GF-D8 (cell line): ENCODE measurements at places on chromosomes 3 and 15.

DNA sequence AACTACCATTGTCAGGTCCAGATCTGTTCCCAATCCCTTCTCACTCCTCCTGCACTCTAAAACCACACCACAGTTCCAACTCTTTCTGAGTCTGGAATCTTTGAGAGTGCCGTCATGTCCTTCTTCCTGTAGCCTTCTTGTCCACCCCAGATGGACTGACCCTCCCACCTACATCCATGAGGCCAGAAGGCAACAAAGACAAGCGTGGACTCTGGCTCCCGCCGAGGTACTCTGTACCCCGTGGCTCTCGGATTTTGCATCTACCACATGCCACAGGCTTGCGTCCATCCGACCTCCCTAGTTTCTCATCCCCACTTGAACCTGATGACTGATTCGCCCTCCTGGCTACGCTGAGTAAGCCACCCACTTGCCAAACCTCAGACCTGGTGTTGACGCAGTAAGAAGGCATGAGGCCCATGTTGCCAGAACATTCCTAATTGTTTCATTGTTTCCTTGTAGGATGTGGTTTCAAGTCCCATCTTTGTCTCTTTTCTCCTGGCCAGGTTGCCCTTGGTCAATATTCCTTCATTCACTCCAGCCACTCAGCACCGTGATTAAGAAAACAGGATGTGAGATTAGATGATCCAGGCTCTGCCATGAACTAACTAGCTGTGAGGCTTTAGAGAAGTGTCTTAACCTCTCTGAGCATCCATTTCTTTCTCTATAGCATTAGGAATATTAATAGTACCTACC is 1.1 kb upstream of the ZBTB38 start:
- DNase-seq = no peak

DNA sequence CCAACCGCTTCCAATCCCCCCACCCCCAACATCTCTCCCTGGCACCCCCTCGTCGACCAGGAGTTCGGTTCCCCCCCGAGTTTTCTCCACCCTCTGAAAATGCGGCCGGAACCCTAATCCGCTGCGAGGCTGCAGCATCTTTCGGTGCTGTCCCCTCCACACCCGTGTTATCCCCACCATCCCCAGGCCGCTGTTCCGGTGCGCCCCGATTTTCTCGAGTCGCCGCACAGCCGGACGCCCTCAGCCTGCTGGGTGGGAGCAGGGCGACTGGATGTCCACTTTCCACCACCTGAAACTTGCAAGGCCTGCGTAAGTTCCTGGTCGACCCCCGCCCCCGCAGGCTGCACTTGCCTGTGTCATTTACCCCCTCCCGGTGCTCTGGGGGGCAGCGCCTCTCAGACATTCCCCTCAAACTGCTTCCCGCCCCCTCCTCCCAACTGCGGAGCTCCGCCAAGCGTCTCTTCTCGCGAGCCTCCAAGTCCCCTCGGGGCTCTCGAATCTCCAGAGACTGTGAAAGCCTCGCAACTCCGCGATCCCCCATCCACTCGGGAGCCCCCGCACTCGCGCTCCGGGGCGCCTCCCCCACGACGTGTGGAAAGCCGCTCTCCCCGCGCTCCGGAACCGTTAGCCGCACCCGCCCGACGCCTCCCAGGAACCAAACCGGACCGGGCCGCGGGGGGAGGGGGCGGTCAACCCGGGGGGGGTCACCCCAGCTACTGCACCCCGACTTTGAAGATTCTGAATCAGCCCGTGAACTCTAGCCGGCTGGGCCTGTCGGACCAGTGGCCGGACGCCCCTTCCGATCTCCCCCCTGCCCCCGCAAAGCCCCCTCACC is 566 bp downstream of the ETV5 start:
- DNase-seq = no peak

DNA sequence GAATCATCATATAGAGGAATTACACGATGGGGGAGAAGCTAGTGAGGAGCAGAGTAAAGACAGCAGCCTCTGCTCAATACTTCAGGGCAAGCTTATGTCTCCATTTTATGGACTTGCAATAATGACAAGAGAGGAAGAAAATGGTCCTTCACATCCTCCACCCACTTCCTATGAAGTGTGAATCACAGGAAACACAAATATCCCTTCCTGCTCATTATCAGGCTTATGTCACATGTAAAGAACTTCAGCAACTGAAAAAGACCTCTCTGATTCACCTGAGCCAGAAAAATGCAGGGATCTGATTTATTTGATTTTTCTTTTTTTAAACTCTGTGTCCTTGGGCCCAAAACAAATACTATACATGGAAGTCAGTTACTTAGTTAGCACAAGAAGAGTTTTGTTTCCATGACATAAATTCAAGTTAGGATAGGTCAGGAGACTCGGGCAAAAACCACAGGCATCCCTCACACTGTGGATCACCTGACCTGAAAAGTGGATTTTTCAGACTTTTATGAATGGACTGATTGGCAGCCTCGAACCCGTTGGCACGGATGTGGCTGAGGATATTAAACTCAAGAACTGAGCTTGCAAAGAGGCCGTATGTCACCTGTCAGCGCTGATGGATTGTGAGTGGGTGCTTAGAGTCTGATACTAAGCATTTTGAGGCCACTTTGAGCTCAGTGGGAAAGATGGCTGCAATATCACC is 620.8 kb upstream of the MDFIC2 start:
- DNase-seq = no peak

GRCh38 chr15:35980719-35981118 is 434.8 kb upstream of the DPH6 start:
- no peak for DNase-seq

- no peak for DNase-seq
Measured at GRCh38 chr3:141926929-141927328, 50.5 kb downstream of the ATP1B3 start.

- DNase-seq = no peak
Measured at GRCh38 chr15:71294251-71294910, 179.1 kb downstream of the THSD4 start.

DNA sequence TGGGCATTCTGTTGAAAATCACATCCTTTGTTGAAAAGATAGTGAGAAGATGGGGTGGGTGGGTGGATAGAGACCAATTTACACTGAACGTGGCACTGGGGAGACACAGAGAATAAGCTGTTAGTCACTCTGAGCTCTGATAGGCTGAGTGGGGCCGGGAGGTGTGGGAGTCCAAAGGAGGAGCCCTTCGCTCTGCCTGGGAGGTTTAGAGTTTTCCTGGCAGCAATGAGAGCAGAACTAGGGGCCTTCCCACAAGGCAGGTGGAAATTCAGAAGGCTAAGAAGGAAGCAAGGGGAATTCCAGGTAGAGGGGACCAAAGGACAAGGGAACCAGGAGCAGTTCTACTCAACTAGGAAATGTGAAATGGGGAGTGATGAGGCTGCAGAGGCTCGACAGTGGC is 272.7 kb downstream of the RPLP1 start:
- no peak for DNase-seq

DNA sequence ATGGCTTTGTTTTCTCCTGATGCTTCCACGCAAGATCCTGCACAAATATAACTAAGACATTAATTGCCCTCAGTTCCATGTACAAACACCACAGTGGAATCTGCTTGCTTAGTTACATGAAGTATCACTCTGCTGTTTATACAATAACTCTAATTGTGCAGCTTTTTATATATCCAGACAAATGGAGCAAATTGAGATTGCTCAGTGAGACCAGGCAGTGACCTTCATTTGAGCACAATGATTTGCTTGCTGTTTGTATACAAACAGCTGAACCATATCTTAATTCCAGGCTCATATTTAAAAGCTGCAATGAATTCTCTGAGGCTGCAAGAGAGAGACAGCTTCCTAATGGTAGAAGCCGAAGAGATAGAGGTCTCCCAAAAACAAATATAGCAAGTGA is 243.7 kb downstream of the CADPS start:
- no peak for DNase-seq

DNA sequence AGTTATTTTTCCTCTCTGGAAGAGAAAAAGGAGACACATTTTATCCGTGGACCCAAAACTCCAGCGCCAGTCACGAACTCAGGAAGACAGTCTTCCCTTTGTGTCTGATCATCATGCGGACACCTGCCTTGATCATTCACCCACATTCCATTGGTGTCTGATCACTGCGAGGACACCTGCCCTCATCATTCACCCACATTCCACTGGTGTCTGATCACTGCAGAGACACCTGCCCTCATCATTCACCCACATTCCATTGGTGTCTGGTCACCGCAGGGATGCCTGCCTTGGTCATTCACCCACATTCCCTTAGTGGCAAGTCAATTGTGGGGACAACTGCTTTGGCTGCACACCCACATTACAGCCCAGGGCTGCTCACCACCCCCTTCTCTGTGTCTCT is 148.9 kb downstream of the ROBO1 start:
- DNase-seq = no peak

GRCh38 chr3:48215466-48215865 is 7.8 kb upstream of the CAMP start:
- DNase-seq = no peak

GRCh38 chr15:64767203-64767602 is 8.2 kb downstream of the RBPMS2 start:
- no peak for DNase-seq

- no peak for DNase-seq
Measured at GRCh38 chr15:32998979-32999672, 195.4 kb downstream of the FMN1 start.

- DNase-seq = no peak
Measured at GRCh38 chr3:23356169-23356568, 153.0 kb downstream of the UBE2E2 start.

DNA sequence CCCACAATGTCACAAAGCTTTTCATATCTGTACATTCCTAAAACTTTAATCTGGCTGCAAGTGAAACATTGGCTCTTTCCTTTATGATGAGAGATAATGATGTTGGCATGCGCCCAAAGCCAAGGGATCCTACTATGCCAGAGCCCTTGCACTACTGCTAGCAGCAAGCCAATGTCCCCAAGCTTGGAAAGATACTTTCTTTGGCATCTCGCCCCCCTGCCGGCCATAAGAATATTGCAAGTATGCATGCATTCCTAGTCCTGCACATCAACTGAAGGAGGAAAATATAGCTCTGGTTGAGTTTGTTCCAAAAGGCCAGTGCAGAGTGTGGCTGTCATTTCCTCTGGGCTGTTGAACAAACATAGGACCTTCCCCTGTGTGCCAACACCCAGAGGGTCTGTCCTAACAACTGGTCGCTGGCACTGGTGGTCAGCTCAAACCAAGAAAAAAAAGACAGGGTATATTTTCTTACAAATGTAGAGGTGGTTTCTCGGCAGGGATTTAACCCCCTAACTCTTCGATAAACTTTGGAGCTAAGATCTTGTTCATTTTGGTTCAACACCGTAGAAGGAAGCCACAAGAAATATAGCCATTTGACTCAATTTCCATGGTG is 120.9 kb upstream of the ZBED2 start:
- DNase-seq = no peak

GRCh38 chr3:148957586-148957985 is 33.8 kb upstream of the GYG1 start:
- peak; percentile 90 for DNase-seq

DNA sequence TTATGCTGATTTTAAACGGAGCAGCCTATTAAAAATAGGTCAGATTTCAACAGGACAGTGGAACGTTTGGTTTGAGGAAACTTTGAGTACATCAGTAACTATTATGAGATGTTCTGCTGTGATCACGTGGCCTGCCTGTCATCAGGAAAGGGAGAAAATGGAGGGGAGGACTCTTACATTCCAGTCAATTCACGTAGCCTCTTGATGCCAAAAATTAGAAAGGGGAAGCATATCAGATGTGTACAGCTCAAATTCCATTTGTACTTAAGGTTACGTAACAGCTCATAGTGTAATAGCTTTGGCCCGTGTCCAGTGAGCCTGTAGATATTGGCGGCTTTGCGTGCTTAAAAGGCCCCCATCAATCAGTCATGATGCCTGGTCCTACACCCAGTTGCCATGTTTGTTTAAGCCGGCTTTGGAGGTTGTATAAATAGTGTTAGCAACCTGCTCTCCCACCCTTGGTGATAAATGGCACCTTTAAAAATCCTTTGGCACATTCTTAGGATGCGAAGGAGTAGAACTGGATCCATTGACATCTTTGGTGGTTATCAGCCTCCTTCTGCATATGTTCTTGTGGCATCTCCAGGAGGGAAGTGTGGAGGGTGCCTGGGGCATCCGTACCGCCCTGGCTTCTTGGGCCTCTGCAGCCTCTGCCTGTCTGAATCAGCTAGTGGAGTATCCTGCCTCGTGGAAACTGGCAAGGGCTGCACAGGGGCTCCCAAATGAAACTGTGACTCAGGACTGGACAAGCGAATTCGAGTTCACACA is 163.9 kb downstream of the THSD4 start:
- peak; percentile 1 for DNase-seq

DNA sequence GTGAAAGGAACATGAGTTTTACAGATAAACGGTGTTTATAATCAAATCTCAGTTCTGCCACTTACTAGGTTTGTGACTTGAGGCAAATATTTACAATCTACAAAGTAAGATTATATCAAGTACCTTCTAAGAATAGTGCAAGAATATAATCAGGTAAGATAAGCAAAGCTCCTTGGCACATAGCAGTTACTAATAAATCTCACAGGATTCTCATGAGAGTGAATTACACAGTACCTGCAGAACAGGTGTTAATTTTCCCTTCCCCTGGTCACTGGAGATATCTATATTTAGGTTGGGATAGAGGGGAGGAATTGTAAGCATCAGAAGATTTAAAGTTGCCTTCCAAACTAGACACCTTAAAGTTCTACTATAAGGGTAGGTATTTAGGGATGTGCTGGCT is 53.0 kb downstream of the UBR1 start:
- DNase-seq = no peak

- DNase-seq = no peak
Measured at GRCh38 chr3:133970339-133970738, 59.4 kb downstream of the SLCO2A1 start.

GRCh38 chr15:33735637-33736247 is 232.6 kb upstream of the CHRM5 start:
- no peak for DNase-seq

- no peak for DNase-seq
Measured at GRCh38 chr3:123789160-123789559, 95.0 kb downstream of the MYLK start.

GRCh38 chr3:163601426-163601825 is 1476.9 kb downstream of the SI start:
- DNase-seq = no peak

- no peak for DNase-seq
Measured at GRCh38 chr15:72184165-72184811, 13.3 kb downstream of the GRAMD2A start.

DNA sequence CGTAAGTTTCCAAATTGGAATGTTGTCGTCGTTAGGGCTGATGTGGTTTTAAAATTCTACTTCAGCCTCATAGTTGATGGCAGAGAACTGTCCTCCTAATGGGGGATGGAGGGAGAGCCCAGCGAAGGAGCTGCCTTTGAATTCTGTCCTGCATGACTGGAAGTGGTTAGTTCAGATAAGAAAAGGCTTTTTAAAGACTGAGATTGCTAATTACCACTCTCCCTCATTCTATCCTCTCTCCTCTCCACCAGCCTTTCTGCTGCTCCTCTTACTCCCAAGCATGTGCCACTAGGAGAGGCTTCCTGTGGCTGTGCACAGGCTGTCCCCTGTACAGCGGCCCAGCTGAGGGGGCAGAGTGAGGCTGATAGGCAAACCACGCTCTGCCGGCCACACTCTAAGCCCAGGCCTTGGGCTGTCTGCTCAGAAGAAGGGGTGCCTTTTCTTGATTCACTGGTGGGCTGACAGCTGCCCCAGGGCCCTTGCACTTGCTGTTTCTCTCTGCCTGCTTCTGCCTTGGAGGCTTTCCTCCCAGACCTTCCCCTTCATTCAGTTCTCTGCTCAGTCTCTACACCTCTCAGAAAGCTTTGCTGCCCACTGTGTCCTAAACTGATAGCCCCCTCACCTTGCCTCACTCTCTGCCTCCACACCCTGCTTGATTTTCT is 8.7 kb upstream of the PAQR9 start:
- no peak for DNase-seq
